Activated CD8-positive, alpha-beta T cell treated with anti-CD3 and anti-CD28 coated beads for 36 hours (primary cell): ENCODE measurements at places on chromosomes 3 and 15. TPM values are rescaled to one million over a fixed set of nuclear protein-coding genes. Genes with fewer than 3 reads are reported as not detected.

DNA sequence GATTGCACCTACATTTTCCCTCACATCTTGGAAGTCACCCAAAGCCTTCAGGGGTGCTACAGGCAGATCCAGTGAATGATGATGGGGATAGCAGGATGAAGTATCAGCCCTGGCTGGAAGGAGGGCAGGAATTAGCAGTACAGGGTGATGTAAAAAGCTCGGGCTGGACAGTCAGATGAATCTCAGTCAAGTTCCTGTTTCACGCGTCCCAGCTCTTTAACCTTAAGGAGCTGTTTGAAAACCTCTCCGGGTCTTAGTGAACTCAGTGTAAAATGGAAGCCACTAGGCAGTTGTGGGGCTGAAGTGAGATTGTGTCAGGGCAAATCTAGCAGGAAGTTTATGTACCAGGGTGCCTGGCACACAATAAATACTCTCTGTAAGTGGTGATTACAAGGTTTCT, 166.4 kb upstream of the PROK2 start:
- no peak for DNase-seq

- peak; percentile 70 for DNase-seq
Observed at GRCh38 chr15:52567871-52568600, 794 bp downstream of the ARPP19 start.

DNA sequence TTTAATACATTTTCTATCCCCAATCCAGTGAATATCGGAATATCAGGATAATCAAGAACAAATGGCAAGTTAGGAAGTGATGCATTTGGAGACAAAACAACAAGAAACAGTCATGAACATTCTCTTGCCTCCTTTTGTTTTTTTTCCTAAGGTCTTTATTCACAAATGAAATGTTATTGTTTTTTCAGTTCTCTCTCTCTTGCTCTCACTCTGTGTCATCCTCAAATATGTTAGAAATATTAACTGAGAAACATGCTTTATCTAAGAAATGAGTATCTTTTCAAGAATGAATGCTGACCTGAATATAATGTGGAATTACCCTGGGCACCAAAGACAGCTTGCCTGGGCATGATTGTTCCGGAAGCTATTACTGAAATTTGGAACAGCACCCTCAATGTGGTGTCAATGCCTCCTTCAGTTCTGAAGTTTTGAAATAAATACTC, 51.3 kb downstream of the RBMS3 start:
- DNase-seq = no peak

- DNase-seq = no peak
Observed at GRCh38 chr15:97972366-97972765, 11.9 kb downstream of the ARRDC4 start.

GRCh38 chr3:123290962-123291361, 89.2 kb downstream of the SEC22A start:
- DNase-seq = no peak

GRCh38 chr15:62719316-62719715, 323.2 kb upstream of the TPM1 start:
- no peak for DNase-seq

GRCh38 chr3:45644063-45644790, 45.0 kb upstream of the SACM1L start:
- no peak for DNase-seq

- no peak for DNase-seq
Observed at GRCh38 chr3:115246461-115247020, 99.5 kb upstream of the ZBTB20 start.

DNA sequence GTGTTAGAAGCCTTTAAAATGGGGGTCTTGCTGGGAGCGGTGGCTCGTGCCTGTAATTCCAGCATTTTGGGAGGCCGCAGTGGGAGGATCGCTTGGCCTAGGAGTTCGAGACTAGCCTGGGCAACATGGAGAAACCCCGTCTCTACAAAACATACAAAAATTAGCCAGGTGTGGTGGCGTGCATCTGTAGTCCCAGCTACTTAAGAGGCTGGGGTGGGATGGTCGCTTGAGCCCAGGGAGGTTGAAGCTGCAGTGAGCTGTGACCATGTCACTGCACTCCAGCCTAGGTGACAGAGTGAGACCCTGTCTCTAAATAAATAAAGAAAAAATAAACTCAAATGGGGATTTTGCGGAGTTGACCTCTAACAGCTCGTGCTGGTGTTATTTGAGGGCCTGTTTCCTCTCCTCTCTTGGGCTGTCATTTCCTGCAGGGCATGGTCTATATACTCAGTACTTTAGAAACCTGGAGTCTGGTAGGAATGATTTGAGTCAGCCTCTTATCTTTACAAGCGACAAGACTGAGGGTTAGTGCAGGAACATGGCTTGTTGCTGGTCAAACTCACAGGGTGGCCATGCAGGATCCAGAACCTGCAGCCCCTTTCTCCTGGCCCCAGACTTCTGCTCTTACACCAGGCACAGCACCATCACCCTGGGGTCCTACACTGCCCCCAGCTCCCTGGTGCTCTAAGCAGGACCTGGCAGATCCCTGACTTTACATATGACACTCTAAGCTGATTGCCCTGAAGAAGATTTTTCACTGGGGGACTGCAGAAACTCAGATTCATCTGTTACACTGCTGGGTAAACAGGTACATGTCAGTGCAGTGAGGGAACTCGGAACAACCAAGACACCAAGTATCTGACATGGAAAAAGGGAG, 15.1 kb downstream of the EHD4 start:
- DNase-seq = no peak

- DNase-seq = no peak
Observed at GRCh38 chr3:48413611-48414010, 16.3 kb downstream of the PLXNB1 start.

GRCh38 chr3:59334585-59334984, 284.8 kb upstream of the CFAP20DC start:
- no peak for DNase-seq

GRCh38 chr3:44995142-44995770, 19.2 kb downstream of the EXOSC7 start:
- no peak for DNase-seq

- DNase-seq = no peak
Observed at GRCh38 chr3:158381262-158381868, 189.6 kb upstream of the MLF1 start.

The CDCP1 gene
- total RNA-seq = 0.32 TPM

The CCDC191 gene
- 1.5 TPM for total RNA-seq

The KCNMB3 gene
- total RNA-seq = 0.34 TPM

The NDN gene
- 3.0 TPM for total RNA-seq

The MME gene
- not detected for total RNA-seq

The COLQ gene
- 2.9 TPM for total RNA-seq
